ENCODE measurements at places on chromosomes 2 and 18.

GRCh38 chr18:57337890-57338289, 14.5 kb upstream of the ST8SIA3 start:
- no peak for DNase-seq

- DNase-seq: no peak
Observed at GRCh38 chr2:99879481-99879880, 262.9 kb downstream of the AFF3 start.

GRCh38 chr2:230953845-230954244, 28.8 kb upstream of the GPR55 start:
- DNase-seq: no peak

- peak; percentile 17 for DNase-seq
Observed at GRCh38 chr2:178804791-178805190, 2.4 kb downstream of the TTN start.

- peak; percentile 15 for DNase-seq
Observed at GRCh38 chr2:45382744-45383143, 228.3 kb downstream of the SRBD1 start.
